ENCODE measurements at places on chromosomes 5 and 9.

DNA sequence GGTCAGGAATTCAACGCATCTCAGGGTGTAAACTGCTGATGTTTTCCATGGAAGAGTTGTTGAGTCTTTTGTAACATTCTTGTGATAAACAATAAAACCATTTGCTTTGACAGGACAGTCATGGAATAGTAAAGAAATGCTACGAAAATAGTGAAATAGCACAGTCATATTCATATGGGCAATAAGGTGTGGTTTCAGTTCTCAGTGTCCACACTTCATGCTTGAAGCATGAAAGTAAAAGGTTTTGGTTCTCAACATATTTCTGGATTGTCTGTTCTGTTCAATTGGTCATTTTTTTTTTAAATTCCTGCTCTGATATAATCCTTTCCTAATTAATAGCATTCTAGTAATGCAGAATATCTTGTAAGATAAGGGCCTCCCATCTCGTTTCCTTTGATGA is 467.6 kb upstream of the ZNF608 start:
- DNase-seq: no peak

- DNase-seq: no peak
Measured at GRCh38 chr9:83196946-83197345, 134.0 kb upstream of the RASEF start.

DNA sequence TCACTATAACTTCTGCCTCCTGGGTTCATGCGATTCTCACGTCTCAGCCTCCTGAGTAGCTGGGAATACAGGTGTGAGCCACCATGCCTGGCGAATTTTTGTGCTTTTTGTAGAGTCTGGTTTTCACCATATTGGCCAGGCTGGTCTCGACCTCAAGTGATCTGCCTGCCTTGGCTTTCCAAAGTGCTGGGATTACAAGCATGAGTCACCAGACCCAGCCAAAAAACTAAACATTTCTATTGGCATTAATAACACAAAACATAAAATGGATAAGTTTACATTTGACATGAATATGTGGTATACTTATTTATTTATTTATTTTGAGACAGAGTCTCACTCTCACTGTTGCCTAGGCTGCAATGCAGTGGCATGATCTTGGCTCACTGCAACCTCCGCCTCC is 13.6 kb upstream of the REEP5 start:
- no peak for DNase-seq

GRCh38 chr5:98341038-98342032 is 432.1 kb upstream of the RGMB start:
- no peak for DNase-seq

- no peak for DNase-seq
Measured at GRCh38 chr5:35304291-35304690, 74.0 kb upstream of the PRLR start.

GRCh38 chr9:107175041-107175440 is 108.0 kb upstream of the RAD23B start:
- no peak for DNase-seq

GRCh38 chr9:128149001-128149701 is at the start of gene LCN2:
TSS of gene LCN2 (plus strand) at chr9:128149453. CDS start at chr9:128149526, 73 bp downstream.
- no peak for DNase-seq

GRCh38 chr5:54159153-54159892 is 151.1 kb downstream of the ARL15 start:
- DNase-seq: no peak

GRCh38 chr5:42520203-42520602 is 97.0 kb downstream of the GHR start:
- no peak for DNase-seq

GRCh38 chr9:2411459-2412215 is 209.9 kb upstream of the VLDLR start:
- no peak for DNase-seq

- DNase-seq: no peak
Measured at GRCh38 chr9:6845880-6846279, 88.1 kb downstream of the KDM4C start.

GRCh38 chr5:150309886-150310239 is 7.2 kb upstream of the ARSI start:
- no peak for DNase-seq

GRCh38 chr9:107983181-107983603 is 493.6 kb upstream of the KLF4 start:
- DNase-seq: no peak

DNA sequence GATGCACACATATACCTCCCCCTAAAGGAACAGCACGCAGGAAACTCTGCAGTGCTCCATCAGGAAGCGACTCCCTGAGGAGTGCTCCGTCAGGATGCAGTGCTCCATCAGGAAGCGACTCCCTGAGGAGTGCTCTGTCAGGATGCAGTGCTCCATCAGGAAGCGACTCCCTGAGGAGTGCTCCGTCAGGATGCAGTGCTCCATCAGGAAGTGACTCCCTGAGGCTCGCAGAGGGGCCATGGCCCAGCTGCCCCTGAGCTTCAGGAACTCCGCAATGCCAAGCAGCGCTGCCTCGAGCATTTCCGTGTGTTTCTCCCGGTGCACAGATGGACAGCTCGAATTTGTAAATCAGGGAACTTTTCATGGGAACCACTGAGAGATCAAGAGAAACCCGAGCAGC is 88.1 kb downstream of the PAX5 start:
- DNase-seq: no peak

DNA sequence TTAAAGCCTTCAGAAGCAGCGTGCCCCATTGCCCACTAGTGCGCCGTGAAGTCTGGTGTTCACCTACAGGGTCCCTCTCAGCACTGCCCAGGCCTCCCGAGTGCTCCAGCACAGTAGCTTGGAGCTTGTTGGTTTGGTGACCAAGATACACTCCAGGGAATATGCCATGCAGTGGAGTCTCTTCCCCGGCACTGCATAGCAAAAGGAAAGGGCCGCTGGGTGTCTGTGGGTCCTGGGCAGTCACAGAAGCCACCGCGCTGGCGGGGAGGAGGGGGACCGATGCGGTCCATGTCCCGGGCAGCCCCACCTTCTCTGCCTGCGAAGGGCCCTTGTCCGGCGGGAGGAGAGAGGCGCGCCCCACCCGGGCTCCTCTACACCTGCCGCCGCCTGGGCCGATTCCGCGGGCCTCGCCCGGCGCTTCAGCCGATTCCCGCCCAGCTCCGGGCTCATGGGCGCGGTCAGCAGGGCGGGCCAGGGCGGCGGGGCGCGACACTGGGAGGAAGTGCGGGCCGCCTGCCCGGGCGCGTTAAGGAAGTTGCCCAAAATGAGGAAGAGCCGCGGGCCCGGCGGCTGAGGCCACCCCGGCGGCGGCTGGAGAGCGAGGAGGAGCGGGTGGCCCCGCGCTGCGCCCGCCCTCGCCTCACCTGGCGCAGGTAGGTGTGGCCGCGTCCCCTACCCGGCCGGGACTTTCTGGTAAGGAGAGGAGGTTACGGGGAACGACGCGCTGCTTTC is at the start of gene SYK:
Gene SYK (plus strand): TSS at position 579 of the 732 bp plus-strand sequence. CDS start 42,080 bp downstream, outside the sequence.
- DNase-seq: peak; percentile 9
